Glutamatergic neuron (in vitro differentiated cells): ENCODE measurements at places on chromosomes 4 and X. TPM values are rescaled to one million over a fixed set of nuclear protein-coding genes. Genes with fewer than 3 reads are reported as not detected.
A peak's percentile ranks its signal among the peaks of the same experiment; 100 is the strongest.

- H3K27ac ChIP-seq, result no peak overlapping the region
- H3K36me3 ChIP-seq, result no peaks in the 10 kb centered on the region
Observed at GRCh38 chrX:27622883-27623282, 32.7 kb downstream of the DCAF8L2 start.

DNA sequence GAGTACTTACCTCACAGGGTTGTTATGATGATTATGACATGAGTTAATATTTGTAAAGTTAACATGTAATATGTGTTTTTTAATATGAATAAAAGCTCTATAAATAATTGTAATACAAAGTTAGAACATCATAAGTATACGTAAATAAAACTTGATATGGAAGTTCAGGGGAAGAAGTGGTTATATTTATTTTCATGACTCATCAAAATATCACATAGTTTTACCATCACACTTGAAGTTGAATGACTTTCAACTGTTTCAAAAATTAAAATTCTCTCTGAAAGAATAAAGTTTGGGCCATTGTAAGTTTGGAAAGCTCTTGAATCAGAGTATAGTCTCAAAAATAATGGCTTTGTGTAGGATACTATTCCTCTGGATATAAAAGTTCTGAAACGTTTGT lies 8.3 kb downstream of the SH2D1A start:
- DNase-seq, result no peak
- no peaks in the 10 kb centered on the region for H3K36me3 ChIP-seq
- H3K27me3 ChIP-seq, result no peaks in the 10 kb centered on the region
- no peaks in the 10 kb centered on the region for H3K4me1 ChIP-seq

- H3K36me3 ChIP-seq, result no peaks in the 10 kb centered on the region
- no peak for DNase-seq
- H3K27me3 ChIP-seq, result no peaks in the 10 kb centered on the region
Observed at GRCh38 chrX:31057291-31057690, 14.6 kb downstream of the FTHL17 start.

GRCh38 chrX:16836371-16836770 lies 33.8 kb downstream of the RBBP7 start:
- H3K36me3 ChIP-seq, result no peaks in the 10 kb centered on the region
- H3K27me3 ChIP-seq, result no peaks in the 10 kb centered on the region
- peaks cover 17% of the 10 kb centered on the region for H3K4me1 ChIP-seq
- DNase-seq, result peak; percentile 48

DNA sequence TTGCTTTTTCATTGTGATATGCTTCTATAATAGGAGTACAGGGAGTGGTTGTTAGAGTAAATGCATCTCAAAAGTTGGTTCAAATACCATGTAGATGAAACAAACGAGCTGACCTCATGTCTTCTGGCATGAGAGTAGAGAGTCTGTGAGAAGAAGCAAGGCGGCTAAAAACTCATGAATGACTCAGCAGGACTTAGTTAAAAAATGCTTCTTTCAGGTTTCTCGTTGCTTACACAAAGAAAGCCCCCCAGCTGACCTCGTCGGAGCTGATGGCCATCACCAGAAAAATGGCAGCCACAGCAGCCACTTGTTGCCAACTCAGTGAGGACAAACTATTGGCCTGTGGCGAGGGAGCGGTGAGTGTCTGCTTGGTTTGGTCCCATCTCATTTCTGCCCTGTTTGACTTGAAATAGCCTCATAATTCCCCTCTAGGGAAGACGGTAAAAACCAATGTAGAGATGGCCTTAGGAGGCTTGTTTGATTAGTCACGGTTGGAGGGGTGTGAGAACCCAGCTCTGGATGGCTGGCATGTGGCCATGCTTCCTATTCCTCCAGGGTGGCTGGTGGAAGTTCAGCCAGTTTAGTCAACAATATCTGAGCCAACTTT lies 14.5 kb downstream of the AFP start:
- H3K36me3 ChIP-seq, result no peaks in the 10 kb centered on the region
- no peak overlapping the region for H3K27ac ChIP-seq
- peaks cover 12% of the 10 kb centered on the region for H3K4me1 ChIP-seq
- H3K27me3 ChIP-seq, result no peaks in the 10 kb centered on the region
- peak; percentile 20 for DNase-seq

DNA sequence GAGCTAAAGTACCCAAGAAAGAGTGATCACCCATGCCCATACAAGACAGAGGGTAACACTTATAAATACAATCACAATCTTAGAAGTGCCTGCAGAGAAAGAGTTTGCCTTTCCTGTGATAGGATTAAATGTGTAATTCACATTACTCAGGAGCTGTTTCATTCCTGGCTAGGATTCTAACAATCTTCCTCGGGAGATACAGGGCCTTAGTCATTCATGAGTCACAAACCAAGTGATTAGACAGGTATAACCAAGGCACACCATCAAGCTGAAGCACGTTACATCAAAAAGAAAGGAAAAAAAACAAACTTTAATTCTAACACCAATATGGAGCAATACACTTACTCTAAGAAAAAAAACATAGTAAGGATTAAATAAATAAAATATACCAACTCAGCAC lies 14.9 kb downstream of the ABCG2 start:
- H3K27ac ChIP-seq, result no peak overlapping the region
- no peaks in the 10 kb centered on the region for H3K36me3 ChIP-seq
- no peak overlapping the region for H3K4me3 ChIP-seq
- DNase-seq, result no peak
- H3K27me3 ChIP-seq, result no peaks in the 10 kb centered on the region

DNA sequence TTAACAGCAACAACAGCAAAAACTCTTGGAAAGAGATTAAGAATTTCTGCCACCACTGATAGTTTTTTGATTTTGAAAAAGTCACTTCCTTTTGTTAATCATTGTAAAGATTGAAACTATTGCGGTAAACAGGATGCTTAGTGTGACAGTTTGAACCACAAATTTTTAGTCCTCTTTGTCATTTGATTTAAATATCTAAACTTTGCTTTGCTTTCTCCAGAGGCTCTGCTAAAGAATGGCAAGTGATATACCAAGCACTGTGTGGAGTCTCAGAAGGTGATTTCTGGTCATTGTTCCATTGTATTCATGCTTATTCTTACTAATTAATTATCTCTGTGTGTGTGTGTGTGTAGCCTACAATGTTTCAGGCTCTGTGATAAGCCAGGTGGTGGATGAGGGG lies 155.6 kb downstream of the BMPR1B start:
- H3K4me3 ChIP-seq, result no peak overlapping the region
- H3K27me3 ChIP-seq, result no peaks in the 10 kb centered on the region
- peaks cover 11% of the 10 kb centered on the region for H3K36me3 ChIP-seq
- no peak overlapping the region for H3K27ac ChIP-seq
- DNase-seq, result no peak

GPRIN3 gene
- total RNA-seq, result 94.3 TPM
